ENCODE measurements at places on chromosomes 2 and 18.
A peak's percentile ranks its signal among the peaks of the same experiment; 100 is the strongest.

GRCh38 chr2:205964111-205964761 lies 121.7 kb downstream of the INO80D start:
- DNase-seq = no peak

DNA sequence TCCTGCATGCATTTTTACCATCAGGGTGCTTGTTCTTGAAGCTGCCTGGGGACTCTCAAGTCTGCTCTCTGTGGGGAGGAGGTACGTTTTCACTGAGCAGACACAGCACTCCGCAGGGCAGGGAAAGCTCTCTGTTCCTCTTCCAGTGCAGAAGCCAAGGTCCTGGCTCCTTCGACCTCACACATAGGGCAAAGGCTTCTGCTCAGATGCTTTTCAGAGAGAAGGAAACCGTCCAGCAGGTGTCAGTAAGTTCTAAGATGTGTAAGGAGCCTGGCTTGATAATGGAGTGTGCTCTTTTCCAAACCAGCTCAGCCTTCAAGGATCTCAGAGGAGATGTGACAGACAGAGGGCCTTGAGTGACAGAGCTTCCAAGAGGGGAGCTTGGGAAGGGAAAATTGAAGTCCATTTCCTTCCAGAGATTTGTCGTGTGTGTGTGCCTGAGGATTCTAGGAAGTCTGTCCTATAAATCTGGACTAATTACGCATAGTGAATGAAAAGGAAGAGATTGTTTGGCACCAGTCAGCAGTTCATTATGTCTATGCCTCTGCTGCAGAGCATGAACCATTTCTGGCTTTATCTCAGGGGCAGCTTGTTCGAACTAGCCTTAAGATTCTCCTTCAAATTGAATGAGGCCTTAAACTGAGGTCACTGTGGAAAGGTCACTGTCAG lies 67.3 kb upstream of the UPP2 start:
- peak; percentile 7 for DNase-seq

GRCh38 chr2:118134650-118135049 lies 46.4 kb downstream of the INSIG2 start:
- DNase-seq = no peak

GRCh38 chr2:235486729-235487128 lies 7.1 kb upstream of the AGAP1 start:
- DNase-seq = no peak

DNA sequence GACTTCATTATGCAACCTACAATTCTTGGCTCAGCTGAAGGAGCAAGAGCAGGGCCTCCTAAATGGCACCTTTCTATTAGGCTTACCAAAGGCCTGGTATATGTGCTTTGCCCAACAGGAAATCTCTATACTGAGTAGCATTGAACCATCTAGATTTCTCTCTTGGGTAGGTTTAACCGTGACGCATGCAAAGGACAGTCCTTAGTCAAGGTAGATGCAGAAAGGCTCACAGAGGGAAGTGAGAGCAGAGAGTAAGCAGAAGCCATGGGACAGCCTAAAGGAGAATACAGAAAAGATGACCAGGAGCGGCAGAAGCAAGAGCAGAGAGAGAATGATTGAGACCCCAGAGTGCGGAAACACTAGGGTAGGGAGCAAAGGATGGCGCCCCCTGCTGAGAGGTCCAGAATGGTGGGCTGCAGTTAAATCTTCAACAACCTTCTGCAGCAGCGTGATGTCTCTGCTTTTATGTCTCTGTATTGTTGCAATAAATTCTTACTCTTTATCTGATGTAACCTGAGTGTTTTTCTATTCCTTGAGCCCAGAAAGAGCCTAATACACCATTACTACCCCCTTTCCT lies 4.7 kb upstream of the OSBPL1A start:
- no peak for DNase-seq

GRCh38 chr2:186017278-186017677 lies 278.7 kb downstream of the FSIP2 start:
- DNase-seq = no peak

DNA sequence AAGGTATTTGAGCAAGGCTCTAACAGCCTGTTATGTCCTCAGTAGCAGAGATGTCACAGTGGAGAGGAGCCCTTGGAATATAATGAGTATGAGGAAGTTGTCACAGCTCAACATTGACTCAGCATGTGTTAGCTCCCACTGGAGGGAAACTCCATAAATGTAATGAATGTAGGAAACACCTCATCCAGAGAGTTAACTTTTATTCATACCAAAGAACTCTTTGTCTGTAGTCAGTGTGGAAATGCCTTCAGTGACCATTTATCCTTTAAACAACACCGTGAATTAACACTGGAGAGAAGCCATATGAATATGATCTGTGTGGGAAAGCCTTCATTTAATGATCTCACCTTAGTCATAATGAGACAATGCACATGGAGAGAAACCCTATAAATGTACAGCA lies 59.7 kb downstream of the CYP1B1 start:
- no peak for DNase-seq

DNA sequence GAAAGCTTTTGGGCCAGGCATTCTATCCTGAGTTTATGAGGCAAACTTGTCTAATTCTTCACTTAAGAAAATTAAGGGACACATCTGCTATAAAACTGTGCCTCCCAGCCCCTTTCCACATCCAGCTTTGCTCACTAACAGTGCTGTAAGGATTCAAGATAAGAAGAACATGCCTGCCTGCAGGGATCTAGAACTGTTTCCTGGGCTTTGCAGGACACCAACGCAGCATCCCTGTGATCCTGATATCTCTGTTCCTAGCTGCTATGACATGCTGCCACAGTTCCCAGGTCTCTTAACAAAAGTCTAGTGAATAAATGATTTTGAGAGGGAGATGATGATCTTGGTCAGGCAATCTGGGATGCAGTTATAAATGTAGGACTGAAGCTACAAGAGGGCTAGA lies 12.4 kb downstream of the B4GALT6 start:
- DNase-seq = no peak

Data from GM12864 (cell line).